RWPE2 (cell line): ENCODE measurements at places on chromosomes 2 and 18.
A peak's percentile ranks its signal among the peaks of the same experiment; 100 is the strongest.

DNA sequence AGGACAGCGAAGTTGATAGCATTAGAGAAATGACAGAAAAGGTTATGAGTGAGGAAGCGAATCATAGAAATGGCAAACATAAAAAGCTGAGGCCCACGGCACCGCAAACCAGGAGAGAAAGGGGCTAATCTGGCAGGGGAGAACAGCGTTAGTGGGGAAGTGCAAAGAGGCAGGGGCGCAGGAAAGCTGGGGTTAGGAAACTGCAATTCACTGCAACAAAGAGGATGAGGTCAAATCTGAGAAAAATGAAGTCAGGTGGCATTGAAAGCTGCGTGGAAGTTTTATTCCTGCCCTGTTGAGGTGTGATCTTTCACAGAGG, 653 bp upstream of the ABI2 start:
- no peak for DNase-seq

GRCh38 chr2:172358691-172359556, 68.5 kb upstream of the ITGA6 start:
- DNase-seq, result no peak

DNA sequence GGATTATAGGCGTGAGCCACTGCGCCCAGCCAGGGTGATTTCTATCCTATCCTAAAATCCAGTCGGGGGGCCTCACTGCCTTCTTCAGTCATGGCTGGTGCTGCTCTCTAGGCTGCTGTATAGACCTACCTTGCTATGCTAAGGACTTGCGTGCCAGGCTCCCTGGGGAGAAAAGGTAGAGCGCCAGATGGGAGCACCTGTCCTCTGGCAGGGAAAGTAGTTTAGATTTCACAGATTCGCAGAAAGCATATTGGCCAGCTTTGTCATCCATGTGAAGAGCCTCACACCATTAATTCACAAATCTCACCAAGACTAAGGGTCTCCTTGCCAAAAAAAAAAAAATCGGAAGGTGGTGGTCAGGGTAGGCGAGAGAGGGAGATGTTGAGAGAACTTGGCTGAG, 217.6 kb downstream of the ATAD2B start:
- DNase-seq, result no peak

DNA sequence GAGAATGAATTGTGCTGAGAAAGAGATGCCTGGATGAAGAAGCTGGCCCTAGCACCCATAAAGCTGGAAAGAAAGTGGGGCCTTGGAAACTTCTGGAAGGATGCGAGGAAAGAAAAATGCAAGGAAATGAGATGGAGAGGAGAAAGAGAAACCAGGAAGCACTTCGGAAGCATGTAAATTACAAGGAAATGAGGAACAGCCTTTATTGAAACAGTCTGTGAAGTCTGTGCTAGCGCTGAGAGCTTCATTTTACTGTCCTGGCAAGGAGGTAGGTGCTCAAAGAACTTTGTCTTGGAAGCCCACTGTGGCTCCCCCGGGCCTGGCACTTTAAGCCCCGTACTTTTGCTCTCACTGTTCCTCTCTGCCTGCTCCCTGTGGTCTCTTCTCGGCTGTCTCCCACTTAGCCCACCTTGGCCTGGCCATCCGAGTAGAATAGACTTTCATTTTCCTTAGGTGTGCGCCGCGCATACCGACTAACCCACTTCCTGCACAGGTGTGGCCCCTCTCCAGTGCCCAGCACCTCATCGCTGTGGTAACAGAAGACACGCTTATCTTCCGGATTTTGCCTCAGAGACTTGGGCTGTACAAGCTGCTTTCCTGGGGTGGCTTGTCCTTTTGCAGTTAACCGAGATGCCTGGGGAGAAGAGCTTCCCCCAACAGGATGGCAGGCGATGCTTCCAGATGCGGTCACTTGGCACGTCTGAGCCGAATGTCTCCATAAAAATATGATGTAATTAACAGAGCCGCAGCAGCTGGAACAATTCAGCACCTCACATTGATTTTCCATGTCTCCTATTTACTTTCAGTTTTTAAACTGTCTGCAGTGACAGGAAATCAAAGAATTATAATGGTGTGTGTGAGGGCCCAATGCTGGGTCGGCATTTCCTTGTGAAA, 199.6 kb downstream of the HRH4 start:
- DNase-seq, result no peak

DNA sequence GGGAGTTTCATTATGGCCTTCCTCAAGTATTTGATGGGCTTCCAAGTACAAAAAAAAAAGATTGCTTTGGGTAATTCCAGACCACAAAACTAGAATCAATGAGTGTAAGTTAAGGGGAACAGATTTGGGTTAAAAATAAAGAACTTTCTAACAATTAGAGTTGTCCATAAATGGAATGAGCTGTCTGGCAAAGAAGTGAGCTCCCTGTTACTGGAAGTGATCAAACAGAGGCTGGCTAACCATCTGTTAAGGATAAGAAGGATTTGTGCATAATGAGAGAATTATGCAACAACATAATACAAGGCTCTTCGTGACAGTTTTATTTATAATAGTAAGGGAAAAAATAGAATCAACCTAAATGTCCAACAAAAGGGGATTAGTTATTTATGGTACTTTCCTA, 44.6 kb upstream of the ACVR1 start:
- DNase-seq, result no peak

DNA sequence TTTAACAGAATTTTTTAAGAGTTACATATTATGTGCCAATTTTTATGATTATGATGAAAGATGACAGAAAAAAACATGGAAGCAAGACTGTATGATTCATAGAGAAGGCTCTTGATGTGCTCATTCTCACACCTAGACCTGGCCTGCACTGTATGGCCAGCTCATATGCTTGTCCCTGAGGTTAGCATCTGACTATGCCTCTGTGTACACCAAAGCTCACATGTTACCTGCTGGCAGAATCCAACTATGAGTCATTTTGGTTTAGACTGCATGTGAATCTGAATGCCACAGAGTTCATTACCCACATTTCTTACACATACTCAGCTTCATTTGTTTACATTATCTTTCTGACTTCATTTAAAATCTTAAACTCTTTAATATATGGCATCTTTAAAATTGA, 139.0 kb downstream of the DSC3 start:
- peak; percentile 66 for DNase-seq

- DNase-seq, result no peak
Observed at GRCh38 chr2:20196657-20197161, 28.2 kb downstream of the SDC1 start.

DNA sequence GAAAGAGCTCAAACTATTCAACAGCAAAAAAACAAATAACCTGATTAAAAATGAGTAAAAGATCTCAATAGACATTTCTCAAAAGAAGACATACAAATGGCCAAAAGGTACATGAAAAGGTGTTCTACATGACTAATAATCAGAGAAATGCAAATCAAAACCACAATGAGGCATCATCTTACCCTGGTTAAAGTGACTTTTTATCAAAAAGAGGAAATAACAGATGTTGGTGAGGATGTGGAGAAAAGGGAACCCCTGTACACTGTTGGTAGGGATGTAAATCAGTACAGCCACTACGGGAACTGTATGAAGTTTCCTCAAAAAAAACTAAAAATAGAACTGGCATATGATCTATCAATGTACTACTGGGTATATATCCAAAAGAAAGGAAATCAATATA, 39.8 kb upstream of the TMEM163 start:
- no peak for DNase-seq

GRCh38 chr2:186584053-186584452, 5.8 kb upstream of the ITGAV start:
- no peak for DNase-seq

DNA sequence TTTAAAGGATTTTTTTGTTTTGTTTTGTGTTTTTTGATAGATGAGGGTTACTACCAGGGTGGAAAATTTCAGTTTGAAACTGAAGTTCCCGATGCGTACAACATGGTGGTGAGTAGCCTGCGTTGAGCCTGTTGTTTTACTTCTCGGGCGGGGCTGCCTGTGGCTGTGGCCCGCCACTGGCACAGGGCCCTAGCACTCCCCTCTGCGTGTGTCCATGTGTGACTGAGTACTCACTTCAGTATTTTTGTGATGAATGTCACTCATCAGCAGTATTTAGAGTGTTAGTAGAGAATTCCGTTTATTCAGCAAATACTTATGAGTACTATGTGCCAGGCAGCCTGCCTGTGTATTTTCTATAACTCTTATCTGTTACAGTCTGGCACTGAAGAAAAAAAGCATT, 44.3 kb upstream of the SCLY start:
- no peak for DNase-seq

GRCh38 chr2:47190188-47190881, 35.2 kb upstream of the STPG4 start:
- DNase-seq, result no peak

DNA sequence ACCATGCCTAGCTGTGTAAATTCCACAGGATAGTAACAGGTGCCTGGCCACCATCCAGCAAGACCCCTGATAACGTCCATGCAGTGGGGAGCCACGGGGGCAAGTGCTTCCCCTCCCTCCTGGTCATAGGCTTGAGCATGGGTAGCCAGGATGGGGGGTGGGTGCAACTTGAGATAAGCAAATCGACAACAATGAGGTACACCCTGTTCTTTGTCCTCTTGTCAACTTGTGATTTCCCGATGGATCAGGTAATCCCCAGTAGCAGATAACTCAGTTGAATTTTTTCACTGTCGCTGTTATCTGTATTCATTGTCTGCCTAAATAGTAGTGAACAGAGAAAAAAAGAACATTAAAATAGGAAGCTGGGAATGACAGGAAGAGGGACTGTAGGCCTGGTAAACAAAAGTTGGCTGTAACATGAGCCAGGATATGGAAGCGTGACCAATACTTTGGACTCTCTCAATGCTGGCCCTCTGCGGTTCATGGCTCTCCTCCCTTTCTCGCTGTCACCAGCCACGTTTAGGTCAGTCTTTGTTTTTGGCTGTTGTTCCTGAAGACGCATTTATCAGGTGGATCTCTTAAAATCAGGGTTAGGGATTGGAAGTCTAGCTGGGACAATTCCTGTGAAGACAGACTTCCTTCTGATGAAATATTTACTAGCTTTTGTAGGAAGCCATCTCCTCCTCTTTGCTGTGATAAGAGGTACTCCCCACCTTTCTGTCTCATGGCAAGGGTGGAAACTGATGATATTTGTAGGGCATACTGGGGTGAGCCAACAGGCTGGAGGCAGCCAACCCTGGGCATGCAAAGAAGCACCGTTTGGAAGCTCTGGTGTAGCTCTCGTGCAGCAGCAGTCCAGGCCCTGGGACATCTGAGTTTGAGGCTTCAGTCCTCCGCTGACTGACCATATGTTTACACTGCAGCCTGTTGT, 42.4 kb downstream of the TCF7L1 start:
- DNase-seq, result no peak

- no peak for DNase-seq
Observed at GRCh38 chr2:170206246-170206645, 28.3 kb downstream of the MYO3B start.

- DNase-seq, result no peak
Observed at GRCh38 chr2:1233281-1233680, 180.0 kb upstream of the TPO start.

GRCh38 chr2:137316075-137316474, 550.7 kb downstream of the THSD7B start:
- DNase-seq, result no peak

GRCh38 chr2:12890481-12890991, 173.8 kb downstream of the TRIB2 start:
- no peak for DNase-seq

- DNase-seq, result no peak
Observed at GRCh38 chr2:128690431-128690830, 371.8 kb upstream of the HS6ST1 start.

GRCh38 chr2:185802926-185803325, 64.3 kb downstream of the FSIP2 start:
- no peak for DNase-seq

DNA sequence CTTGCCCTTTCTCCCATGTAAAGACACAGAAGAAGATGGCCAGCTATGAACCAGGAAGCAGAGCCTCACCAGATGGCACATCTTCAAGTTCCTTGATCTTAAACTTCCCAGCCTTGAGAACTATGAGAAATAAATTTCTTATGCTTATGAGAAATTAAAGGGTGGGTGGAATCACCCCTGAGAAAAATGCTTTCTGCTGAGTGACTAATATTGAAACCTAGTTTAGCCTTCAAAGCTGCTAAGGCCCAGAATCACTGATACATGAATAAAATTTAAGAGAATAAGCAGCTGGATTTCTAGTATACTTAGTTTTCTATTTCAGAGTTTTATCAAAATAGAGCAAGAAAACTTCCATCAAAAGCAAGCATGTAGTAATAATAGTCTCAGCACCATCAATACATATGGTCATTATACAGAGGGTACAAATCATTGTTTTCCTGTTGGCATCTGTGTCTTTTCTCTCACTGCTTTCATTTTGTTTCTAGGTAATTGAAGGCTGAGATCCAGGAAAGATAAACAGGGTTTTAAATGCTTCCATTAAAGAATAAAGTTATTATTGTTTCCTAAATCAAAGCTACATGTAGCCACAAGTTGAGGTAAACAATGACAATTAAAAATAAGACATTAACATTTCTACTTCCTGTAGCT, 53.3 kb upstream of the COL5A2 start:
- no peak for DNase-seq

DNA sequence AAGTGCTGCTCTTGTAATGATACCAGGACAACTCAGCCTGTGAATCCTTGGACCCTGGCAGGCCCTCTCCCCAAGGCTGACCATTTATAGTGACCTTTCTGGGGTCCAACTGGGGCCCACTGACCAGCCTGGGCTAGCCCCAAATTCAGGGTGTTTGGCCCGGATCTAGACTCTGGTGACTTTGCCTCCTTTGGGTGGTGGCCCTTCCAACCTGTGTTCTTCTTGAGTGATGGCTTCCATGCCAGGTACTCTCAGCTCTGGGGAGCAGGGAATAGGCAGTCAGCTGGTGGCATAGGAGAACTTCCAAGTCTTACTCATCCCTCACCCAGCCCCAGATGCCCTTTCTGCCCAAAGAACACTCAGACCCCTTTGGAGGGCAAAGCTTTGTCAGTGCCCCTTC, 10.3 kb downstream of the MYO7B start:
- no peak for DNase-seq

DNA sequence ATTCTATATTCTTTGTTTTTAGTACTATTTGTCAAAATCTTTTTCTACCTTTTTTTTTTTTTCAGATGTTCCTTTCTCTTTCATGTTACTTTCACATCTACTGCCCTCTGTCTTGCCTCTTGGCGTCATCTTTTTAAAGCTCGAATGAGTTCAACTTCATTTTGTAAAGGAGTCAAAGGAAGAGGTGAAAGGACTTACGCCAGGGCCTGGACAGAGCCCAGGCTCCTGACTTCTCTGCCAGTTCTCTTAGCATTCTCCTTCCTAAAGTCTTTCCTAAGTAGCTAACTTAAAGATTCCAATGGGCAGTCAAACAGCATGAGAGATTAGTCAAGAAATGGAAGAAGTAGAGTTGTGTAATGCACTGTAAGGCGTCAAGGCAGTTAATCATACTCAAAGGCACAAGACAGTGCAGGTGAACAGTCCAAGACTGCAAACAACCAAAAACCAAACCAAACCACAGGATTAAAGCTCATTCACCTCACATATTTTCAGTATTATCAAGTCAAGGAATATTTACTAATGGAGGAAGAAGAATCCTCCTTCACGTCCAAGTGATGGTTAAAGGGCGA, 301.7 kb downstream of the TCF4 start:
- no peak for DNase-seq

GRCh38 chr18:79577451-79578395, 101.9 kb upstream of the CTDP1 start:
- DNase-seq, result peak; percentile 47

GRCh38 chr2:44528595-44528994, 166.8 kb downstream of the CAMKMT start:
- no peak for DNase-seq

GRCh38 chr2:101396316-101396717, 9.0 kb upstream of the CREG2 start:
- no peak for DNase-seq

GRCh38 chr2:196592911-196593881, 46.3 kb upstream of the CCDC150 start:
- DNase-seq, result no peak
